Stimulated activated CD4-positive, alpha-beta T cell treated with anti-CD3 and anti-CD28 coated beads, Interleukin-12 subunit alpha, Interleukin-12 subunit beta, amount 100 ng/mL, for 48 hours (primary cell): ENCODE measurements at places on chromosomes 4 and X.

GRCh38 chr4:169024762-169025161 is 14.7 kb upstream of the CBR4 start:
- no peak for DNase-seq

- DNase-seq: no peak
These were observed 41.6 kb downstream of the TMA16 start for GRCh38 chr4:163536091-163536490.

GRCh38 chr4:80082693-80083092 is 9.7 kb upstream of the ANTXR2 start:
- DNase-seq: no peak

GRCh38 chr4:89416960-89417359 is 109.4 kb upstream of the GPRIN3 start:
- no peak for DNase-seq

DNA sequence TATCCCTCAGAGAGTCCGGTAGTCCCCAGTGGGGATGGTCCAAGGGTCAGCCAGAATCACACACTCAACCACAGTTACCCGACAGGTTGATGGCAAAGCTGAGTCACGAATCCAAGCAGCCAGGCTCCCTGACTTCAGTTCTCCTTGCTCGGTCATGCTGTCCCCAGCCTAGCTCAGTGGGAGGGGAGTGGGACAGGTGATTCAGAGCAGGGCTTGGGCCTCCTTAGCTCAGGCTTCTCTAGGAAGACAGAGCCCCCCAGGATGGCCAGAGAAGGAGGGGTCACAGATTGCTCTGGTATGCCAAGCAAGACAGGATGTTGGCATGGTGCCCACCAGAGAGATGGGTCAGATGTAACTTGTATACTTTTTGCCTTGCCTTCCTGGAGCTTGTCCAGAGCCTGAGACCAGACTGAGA is 66.5 kb downstream of the EFNB1 start:
- no peak for DNase-seq

GRCh38 chr4:20992002-20992401 is 291.7 kb downstream of the PACRGL start:
- no peak for DNase-seq

GRCh38 chr4:165106518-165106917 is 6.1 kb downstream of the TMEM192 start:
- DNase-seq: no peak

DNA sequence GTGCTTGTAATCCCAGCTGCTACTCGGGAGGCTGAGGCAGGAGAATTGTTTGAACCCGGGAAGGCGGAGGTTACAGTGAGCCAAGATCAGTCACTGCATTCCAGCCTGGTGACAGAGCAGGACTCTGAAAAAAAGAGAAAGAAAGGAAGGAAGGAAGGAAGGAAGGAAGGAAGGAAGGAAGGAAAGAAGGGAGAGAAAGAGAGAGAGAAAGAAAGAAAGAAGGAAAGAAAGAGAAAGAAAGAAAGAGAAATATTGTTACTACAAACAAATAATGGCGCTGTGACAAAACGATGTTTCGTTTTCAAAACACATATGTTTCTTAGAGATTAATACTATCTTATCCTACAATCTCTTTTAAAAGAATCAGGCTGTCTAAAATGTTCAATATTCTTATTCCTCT is 42.1 kb upstream of the CCDC160 start:
- no peak for DNase-seq

GRCh38 chr4:83276299-83277040 is 8.1 kb downstream of the COQ2 start:
- DNase-seq: no peak
